OCI-M1 (cell line): ENCODE measurements at places on chromosomes 2 and 18.

- DNase-seq: no peak
These were observed 43.5 kb downstream of the TMEM163 start for GRCh38 chr2:134675314-134675713.

DNA sequence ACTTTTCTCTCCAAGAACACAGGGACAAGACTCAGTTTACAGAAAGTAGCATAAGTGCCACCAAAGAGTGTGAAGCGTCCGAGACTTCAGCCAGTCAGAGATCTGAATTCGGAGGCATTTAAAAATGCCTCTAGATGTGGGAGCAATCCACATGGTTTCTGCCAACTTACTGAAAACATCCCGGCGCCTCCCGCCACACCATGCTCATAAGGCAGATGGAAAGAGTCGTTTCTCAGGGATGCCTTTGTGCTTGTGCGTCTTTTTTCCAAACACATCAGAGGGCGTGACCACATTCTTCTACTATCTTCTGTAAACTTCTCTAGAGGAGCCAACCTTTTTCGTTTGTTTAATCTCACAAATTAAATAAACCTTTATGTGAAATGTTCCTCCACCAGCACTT, 88.7 kb downstream of the NRP2 start:
- DNase-seq: no peak

- peak; percentile 44 for DNase-seq
These were observed 19.1 kb upstream of the GCFC2 start for GRCh38 chr2:75729861-75730260.

GRCh38 chr2:226902041-226902966, 66.5 kb downstream of the RHBDD1 start:
- no peak for DNase-seq

DNA sequence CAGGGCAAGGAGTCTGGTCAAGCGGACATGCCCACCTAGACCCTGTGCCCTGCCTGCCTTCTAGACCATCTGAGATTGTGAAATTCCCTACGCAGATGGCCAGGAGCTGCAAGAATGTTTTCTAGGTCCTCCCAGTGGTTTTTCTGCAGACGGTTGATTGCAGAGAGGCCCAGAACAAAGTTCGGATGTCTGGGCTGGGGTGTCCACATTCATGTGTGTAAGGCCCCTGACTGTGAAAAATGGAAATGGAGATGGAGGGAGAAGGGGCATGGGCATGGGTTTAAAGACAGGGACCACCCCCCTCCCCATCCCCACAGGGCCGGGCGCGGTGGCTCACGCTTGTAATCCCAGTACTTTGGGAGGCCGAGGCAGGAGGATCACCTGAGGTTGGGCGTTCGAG, 11.8 kb downstream of the ARHGAP25 start:
- no peak for DNase-seq

DNA sequence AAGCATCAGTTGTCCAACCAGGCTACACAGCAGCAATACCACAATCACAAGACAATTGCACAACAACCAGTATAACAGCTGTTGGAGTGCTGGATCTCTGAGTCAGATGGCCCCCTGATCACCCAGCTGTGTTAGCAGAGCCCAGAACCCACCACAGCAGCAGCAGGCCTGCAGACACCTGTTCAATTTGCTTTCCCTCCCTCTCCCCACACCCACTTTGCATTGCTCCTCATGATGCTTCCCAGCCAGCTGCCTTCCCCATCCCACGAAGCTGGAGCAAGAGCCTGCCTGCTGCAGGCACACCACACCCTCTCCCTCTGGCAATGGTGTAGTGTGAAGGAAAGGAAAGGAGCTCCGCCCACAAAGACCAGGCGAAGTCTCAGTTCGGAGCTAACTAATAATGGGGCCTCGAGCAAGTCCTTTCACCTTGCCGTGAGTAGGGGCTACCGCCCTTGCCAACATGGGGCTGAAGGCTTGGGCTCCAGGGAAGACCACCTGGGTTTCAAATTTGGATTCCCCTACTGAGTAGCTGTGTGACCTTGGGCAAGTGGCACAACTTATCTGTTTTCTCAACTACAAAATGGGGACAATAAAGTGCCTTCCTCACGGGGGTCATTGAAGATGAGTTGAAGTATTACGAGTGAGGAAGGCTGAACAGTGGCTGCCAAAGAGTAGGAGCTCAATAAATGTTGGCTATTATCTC, 19.4 kb upstream of the ZBTB7C start:
- no peak for DNase-seq

DNA sequence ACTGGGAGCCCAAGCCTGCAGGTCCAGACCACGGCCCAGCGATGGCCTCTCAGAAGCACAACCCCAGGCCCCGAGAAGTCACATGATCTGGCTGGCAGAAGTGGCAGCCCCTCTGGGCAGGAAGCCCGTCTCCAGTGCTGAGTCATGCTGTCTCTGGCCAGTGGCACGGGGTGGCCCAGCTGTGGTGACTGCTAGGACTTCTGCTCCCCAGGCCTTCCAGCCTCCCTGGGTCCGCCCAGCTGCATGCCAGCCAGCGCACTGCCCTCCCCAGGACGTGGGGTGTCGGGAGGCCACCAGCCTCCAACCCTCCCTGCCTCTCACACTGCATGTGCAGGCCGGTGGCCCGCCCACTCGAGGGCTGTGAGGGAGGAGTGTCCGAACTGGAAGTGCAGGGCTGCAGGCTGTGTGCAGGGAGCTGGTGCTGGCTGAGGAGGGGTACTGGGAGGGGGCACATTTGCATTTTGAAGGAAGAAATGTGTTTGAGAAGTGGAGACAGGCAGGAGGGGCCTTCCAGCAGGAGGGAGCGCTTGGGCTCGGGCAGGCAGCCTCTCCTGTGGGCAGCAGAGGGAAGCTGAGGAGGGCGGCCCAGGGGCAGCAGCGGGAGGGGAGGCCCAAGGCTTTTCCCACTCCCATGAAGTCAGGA, 17.0 kb upstream of the HPCAL1 start:
- peak; percentile 30 for DNase-seq

DNA sequence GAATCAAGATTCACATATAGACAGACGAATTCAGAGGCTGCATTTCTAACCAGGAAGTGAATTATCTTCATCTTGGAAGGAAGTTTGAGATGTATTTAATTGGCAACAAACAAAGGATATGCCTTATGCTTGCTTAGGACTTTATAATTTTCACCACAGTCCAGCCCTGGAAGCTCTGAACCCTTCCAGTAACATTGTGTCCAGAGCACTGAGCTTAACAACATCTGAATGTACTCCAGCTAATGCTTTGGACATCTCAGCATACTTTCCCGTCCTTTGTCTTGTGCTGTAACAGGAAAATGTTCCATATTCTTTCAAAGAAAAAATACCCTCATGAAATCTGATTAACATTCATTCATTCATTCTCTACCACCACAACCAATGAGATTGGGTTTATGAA, 136.3 kb upstream of the SPATS2L start:
- DNase-seq: no peak

DNA sequence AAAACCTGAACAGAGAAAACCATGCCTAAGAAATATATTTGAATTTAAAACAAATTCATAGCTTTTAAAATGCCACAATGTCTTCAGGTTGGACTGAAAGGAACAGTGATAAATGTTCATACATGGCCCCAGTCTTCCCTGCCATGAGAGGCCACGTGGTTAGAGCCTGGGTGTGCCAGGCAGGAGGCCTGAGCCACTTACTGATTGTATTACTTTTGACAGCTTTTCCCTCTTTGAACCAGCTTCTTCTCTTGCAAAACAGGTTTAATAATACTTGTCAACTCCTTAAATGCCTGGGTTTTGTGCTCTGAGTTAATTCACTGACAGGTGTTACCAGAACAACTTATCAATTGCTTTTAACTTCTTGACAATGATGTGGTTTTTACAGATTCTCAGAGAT, 27.0 kb downstream of the RBKS start:
- DNase-seq: no peak

GRCh38 chr2:109736177-109736827, 57.8 kb upstream of the RGPD5 start:
- peak; percentile 26 for DNase-seq

GRCh38 chr2:227325839-227326195, 766 bp downstream of the MFF start:
- no peak for DNase-seq

GRCh38 chr2:144027593-144027992, 492.3 kb downstream of the ZEB2 start:
- DNase-seq: no peak

GRCh38 chr2:178263159-178263860, 69.0 kb downstream of the OSBPL6 start:
- no peak for DNase-seq

- peak; percentile 66 for DNase-seq
These were observed 83.9 kb downstream of the PDK1 start for GRCh38 chr2:172639823-172640222.
